ENCODE measurements at places on chromosomes 16 and 17.

- DNase-seq, result no peak
Observed at GRCh38 chr17:73132085-73132492, 32.7 kb upstream of the SSTR2 start.

- DNase-seq, result peak; percentile 80
Observed at GRCh38 chr17:77140166-77140877, 447 bp upstream of the SEC14L1 start.

DNA sequence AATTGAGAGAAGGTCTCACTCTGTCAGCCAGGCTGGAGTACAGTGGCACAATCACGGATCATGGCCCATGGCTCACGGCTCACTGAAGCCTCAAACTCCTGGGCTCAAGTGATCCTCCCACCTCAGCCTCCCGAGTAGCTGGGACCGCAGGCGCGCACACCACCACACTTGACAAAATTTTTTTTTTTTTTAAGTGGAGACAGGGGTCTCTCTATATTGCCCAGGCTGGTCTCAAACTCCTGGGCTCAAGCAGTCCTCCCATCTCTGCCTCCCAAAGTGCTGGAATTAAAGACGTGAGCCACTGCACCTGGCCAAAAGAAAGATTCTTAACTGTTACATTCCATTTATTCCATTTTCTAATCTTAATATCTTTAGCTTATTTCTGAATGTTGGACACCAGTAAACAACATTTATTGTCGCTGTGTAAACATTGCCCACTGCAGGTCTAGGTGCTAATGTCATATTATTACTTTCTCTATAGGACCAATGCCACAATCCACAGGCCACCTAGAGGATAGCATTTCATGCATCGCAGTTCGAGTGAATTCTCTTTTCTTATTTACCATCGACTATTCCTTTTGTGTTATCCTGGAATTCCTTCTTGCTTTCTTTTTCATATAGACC, 123.7 kb downstream of the PITPNC1 start:
- DNase-seq, result no peak

GRCh38 chr17:59498530-59499307, 66.7 kb upstream of the DHX40 start:
- no peak for DNase-seq

DNA sequence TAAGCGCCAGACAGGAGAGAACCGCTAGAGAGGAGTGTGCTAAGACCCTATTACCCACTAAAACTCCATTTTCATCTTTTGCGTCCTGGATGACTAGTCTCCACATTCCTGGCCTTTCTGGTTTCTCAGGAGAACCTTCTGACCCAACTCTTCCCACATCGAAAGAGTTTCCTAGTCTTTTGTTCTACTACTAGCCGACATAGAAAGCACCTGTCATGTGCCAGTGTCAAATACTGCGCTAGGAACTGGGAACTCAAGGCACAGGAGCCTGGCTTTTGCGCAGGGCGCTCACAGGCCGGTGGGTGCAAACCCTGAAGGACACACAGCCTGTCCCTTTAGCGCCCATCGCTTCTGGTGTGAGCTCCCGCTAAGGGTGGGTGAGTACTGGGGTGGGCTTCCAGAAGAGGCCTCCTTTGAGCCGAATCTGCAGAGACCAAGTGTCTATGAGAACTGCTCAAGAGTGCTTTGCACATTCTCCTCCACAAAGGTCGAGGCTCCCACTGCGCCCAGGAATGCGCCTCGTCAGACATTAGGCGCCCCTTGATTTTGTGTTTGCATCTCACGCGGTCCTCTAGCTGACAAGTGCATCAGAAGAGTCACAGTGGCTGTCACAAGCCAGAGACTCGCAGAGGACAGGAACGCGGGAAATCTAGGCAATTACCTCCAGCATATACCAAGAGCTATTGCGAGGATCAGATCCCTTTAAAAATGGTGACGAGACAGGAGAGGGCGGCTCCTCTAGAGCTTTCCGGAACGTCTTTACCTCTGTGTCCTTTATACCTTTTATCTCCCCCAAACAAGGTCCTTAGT, 2.0 kb upstream of the PSMB3 start:
- no peak for DNase-seq

- DNase-seq, result no peak
Observed at GRCh38 chr17:56447171-56447570, 146.3 kb upstream of the NOG start.

DNA sequence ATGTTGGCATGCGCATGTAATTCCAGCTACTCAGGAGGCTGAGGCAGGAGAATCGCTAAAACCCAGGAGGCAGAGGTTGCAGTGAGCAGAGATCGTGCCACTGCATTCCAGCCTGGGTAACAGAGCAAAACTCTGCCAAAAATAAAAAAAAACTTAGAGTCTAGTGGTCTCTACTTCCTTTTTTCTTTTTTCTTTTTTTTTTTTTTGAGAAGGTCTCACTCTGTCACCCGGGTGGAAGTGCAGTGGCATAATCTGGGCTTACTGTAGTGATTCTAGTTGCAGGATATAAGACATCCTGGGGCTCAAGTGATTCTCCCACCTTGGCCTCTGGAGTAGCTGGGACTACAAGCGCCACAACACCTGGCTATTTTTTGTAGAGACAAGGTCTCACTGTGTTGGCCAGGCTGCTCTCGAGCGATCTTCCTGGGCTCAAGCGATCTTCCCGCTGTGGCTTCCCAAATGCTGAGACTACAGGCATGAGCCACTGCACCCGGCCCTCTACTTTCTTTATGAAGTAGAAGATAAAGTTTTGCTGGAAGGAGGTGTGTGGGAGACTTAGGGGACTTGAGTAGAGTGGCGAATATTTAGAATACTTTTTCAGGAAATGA, 47.9 kb upstream of the TAOK1 start:
- DNase-seq, result no peak

- no peak for DNase-seq
Observed at GRCh38 chr16:63717806-63718205, 1404.1 kb downstream of the CDH11 start.

GRCh38 chr17:76149214-76149613, 8.2 kb upstream of the FOXJ1 start:
- DNase-seq, result no peak

DNA sequence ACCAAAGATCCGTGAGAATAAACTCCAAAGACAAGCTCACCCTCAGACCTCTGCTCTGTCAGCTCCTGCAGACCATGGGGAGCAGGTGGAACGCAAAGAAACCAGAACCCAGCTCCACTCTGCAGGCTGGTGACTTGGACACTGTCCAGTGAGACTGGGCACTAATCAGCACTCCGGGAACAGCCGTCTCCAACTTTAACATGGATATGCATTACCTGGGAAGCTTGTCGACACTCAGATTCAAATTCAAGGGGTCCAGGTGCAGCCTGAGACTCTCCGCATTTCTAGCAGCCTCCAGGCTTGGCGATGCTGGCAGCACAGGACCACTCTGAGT, 9.1 kb downstream of the SLX4 start:
- DNase-seq, result no peak

DNA sequence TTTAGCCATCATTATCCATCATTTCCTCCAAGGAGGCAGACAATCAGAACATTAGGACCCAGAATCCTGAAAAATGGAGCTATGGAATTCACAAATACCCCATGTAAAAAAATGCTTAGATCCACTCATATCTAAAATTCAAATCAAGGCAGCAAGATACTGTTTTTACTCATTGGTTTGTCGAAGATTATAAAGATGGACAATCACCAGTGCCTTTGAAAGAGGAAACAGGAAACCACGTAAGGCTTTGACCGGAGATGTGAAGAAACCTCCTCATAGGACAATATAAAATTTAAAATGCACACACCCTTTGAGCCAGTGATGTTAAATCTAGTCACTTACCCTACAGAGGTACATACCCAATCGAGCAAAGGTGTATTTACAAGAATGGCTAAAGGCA, 130.0 kb downstream of the XYLT1 start:
- no peak for DNase-seq

DNA sequence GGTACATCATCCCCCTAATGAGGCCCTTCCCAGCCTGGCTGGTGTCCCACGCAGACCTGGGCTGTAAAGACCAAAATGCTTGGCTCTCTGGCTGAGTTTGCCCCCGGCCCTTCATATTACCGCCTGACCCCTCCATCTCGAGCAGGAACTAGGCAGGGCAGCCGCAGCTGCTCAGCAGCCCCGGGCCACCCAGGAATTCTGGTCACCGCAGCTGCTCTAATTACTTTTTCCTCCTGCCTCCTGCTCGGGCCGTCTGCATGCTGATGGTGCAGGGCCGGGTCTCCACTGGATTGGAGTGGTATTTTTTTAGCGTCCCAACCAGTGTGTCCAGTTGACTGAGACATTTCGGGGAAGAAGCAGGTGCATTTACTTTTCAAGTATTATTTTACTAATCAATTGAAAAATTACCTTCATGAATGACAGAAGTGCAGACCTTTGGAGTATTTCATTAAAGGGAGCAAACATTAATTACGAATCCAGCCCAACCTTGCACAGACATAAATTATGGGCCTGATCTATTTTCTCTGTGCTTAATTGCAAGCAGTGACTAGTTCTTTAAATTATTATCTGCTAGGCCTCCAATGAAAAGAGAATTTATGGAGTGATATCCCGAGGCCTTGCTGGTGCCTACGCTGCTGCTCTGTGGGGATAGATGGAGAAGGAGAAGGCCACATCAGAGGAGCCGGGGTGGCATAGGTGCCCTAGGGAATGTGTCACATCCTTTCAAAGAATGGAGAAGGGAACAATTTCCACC, 176.2 kb downstream of the CYLD start:
- DNase-seq, result no peak

GRCh38 chr16:84182104-84182503, 4.8 kb downstream of the TAF1C start:
- no peak for DNase-seq

DNA sequence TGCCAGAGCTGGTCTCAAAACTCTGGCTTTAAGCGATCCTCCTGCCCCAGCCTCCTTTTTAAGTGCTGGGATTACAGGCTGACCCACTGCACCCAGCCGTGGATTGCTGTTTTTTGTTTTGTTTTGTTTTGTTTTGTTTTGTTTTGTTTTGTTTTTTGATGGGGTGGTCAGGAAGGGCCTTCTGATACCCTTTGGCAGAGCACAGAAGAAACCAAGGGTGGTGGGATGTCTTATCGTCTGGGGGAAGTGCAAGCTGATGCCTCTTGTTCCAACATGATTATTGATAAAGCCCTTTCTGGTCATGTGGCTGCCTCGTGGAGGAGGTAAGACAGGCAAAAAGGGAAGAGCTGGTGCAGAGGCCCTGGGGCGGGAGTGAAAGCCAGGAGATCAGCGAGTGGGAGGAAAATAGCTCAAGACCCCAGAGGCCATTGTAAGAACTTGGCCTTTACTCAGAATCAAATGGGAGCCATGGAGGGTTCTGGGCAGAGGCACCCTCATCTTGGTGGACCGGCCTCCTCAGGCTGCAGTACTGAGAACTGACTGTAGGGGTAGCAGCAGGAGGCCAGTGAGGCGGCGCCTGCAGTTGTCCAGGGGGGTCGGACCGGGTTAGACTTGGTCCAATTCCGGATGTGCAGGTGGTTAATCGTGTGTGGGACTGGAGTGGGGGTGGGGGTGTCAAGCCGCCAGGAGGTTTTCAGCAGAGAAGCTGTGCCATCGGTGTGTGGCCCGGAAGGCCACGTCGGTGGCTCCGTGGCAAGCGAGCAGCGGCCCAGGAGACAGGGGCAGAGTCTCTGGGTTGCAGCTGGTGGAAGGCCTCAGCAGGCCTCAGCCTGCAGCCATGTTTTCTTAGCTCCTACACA, 84.4 kb upstream of the GSE1 start:
- DNase-seq, result no peak

- no peak for DNase-seq
Observed at GRCh38 chr16:81127051-81127450, 30.9 kb upstream of the GCSH start.

DNA sequence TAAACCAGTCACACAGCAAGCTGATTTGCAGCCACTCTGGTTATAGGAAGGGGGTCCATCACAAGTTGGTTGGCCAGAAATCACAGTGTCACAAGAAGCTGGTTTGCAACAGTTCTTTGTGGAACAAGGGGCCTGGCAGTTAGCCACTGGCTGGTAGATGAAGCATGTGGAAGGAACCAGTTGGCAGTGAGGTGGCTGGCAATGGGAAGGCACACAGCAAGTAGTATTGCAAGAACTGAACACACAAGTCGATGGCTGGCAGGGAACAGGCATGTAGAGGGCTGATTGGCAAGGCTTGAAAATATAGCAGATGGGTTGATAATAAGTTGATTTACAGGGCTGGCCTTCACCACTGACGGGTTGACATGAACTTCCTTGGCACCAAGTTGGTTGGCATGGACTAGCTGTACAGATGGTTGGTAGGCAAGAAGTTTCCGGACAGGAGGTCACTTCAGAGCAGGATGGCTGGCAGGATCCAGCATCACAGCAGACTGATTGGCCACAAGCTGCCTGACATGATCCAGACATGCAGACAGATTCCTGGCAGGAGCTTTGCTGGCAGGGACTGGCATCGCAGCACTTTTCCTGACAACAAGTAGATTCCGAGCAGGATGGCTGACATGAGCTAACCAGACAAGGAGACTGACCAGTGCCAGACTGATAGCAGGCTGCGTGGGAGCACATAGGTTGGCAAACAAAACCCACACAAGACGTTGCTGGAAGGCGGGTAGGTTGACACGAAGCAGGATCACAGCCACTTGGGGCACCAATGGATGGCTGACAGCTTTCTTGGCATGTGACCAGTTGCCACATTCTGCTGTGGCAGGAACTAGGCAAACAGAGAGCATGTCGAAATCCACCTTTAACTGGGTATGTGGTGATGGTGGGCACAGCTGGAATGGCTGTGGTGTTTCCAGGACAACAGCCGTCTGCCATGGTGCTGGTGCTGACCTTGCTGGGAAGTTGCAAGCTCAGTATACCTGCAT, at the start of gene KRTAP29-1:
Gene KRTAP29-1, minus strand, starts transcription at position 936 of the 986 bp plus-strand sequence. Its CDS starts 0 bp downstream, at position 936.
- DNase-seq, result no peak

- no peak for DNase-seq
Observed at GRCh38 chr17:40283662-40284061, 4.0 kb upstream of the CDC6 start.

GRCh38 chr16:79928142-79928873, 327.8 kb upstream of the MAF start:
- no peak for DNase-seq

GRCh38 chr17:10136258-10136981, 62.0 kb downstream of the GAS7 start:
- no peak for DNase-seq

DNA sequence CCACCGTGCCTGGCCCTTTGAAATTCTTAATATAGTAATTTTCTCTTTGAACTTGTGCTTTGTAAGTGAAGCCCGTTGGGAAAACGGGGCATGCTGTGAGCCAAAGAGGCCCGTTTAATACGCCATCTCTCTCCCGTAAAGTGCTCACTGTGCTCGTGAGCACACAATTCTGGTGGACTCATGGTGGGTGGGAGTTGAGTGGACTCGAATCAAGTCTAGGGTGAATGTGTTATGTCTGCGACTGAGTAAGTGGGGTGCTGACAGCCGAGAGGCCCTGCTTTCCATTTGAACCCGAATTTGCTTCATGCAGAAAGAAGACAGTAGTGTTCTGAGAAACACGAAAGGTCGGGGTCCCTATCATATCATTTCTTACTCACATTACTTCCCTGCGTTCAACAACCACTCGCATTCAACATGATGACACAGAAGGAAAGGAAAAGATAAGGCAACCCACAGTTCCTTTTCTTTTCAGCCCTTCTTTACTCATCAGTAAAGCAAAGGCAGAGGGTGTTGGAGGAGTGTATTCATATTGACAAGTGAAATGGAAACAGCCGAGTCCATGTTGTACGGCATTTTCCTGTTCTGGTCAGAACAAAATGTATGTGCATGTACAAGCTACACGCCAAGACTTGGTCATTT, 4.8 kb upstream of the ATP2A3 start:
- DNase-seq, result no peak

GRCh38 chr17:29723278-29724047, 100.8 kb upstream of the CORO6 start:
- no peak for DNase-seq
